Stimulated activated CD8-positive, alpha-beta memory T cell treated with anti-CD3 and anti-CD28 coated beads, Interleukin-15, amount 100 ng/mL, for 48 hours (primary cell): ENCODE measurements at places on chromosomes 7 and 10.

- no peak for DNase-seq
Observed at GRCh38 chr7:44093102-44093641, 10.8 kb upstream of the POLM start.

- no peak for DNase-seq
Observed at GRCh38 chr7:6691103-6691502, 15.6 kb downstream of the ZNF12 start.

DNA sequence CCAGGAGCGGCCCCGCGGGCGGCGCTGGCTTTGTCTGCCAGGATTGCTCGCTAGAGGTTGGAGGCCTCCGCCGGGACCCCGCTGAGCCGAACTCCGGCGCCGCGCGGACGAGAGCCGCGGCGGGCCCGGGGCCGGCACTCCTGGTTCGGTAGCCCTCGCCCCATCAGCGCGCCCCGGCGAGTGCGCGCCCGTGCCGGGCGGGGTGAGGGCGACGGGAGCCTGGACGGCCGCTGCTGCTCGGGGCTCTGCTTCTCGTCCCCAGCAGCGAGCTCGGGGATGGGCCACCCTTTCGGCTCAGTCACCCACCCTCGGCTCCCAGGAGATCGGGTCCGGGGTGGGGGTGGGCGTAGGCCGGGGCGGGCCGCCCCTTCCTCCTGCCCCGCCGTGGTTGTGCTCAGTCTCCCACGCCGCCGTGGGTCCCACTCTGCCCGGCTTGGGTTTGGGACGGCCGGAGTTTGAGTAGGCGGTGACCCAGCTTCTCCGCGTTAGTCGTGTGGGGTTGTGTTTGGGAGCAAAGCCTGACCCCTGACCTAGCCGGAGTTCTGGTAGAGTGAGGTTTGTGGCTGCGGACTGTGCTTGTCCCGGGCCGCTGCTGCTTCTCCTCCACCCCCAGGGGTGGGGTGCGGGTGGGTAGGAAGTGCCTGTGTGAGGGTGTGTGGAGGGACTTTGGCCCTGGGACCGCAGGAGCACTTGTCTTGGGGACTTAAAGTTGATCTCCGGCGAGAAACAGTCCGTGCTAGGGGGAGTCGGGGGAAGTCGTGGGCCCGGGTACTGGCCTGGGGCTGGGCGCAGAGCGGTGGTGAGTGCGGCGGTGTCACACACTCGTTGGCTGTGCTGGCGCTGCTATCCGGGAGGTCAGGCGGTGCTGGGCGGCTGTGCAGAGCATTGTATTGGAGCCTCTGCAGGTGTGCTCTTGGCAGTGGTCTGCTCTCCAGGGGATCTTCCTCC lies 677 bp downstream of the TSPAN14 start:
- DNase-seq: no peak

GRCh38 chr7:27198138-27198841 lies 1.6 kb downstream of the HOXA13 start:
- no peak for DNase-seq

- no peak for DNase-seq
Observed at GRCh38 chr10:73086816-73087215, 9.8 kb downstream of the P4HA1 start.

DNA sequence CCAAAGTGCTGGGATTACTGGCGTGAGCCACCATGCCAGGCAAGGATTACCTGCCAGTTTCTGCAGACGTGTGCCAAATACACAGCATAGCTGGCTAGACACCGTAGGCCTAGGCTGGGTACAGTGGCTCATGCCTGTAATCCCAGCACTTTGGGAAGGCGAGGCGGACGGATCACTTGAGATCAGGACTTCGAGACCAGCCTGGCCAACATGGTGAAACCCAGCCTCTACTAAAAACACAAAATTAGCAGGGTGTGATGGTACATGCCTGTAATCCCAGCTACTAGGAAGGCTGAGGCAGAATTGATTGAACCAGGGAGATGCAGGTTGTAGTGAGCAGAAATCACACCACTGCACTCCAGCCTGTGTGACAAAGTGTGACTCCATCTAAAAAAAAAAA lies 868 bp downstream of the RFC2 start:
- DNase-seq: no peak

GRCh38 chr7:135862586-135863340 lies 114.2 kb upstream of the FAM180A start:
- no peak for DNase-seq

GRCh38 chr10:92699518-92700381 lies 10.0 kb downstream of the HHEX start:
- no peak for DNase-seq

DNA sequence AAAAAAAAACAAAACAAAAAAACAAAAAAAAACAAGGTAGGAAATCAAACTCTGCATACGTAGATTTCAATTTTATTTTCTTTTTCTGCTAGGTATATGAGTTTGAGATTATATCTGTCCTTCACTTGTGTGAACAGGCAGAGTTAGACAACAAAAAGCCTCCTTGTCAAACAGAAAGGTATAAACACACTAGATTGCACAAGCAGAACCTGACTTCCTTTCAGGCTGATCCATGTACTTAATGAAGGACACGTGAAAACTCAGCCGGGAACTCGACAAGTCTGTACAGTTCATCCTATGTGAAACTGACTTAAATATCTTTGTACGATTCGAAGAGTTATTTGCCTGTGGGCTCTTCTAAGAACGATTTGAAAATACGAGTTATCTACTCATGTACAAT lies 254.1 kb downstream of the ARL4A start:
- no peak for DNase-seq

- no peak for DNase-seq
Observed at GRCh38 chr10:101224060-101224909, 5.0 kb downstream of the LBX1 start.
